Activated naive CD4-positive, alpha-beta T cell treated with anti-CD3 and anti-CD28 coated beads, Interleukin-2, amount 50 U/mL, for 72 hours (primary cell): ENCODE measurements at places on chromosomes 4 and X.

DNA sequence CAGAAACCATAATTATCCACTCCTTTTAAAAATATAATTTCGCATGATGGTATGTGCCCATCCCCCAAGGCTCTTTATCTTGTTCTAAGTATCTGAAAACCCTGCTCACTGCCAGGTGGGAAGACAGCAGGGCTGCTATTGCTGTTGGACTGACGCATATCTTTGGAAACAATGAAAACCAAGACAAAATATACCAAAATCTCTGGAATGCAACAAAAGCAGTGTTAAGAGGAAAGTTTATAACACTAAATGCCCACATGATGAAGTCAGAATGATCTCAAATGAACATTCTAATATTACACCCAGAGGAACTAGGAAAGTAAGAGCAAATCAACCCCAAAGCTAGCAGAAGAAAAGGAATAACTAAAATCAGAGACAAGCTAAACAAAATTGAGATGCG is 162.0 kb downstream of the FAM47B start:
- no peak for DNase-seq

DNA sequence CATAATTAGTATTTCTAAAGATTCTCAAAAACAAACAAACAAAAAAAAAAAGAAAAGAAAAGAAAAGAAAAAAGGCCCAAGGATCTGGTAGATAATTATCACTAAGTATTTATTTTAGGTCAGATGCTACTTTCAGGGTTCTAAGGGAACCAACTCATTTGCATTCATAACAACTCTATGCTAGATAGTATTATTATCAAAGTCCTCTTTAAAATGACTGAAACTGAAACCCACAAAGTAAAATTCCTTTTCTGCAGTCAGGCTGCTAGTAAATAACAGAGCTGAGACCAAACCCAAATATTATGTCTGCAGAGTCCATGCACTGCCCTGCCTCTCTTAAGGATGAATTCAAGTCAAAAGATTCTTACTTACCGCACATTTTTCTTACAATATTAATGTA is 38.3 kb upstream of the MAPK10 start:
- no peak for DNase-seq

DNA sequence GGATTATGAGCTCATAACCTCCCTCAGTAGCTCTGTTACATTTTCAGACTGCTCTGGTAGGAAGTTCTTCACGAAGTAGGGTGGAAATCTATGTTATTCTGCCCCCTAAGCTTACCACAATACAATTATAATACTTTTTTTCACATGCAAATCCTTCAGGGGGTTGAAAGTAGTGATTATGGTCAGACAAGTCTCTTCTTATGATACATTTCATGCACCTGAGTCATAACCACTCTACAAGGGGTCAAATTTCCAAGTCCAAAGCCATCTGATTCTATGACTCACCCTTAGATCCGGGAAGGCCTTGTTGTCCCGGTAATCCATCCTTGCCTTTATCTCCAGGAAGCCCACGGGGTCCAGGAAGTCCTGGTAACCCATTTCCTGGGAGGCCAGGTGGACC is 95.2 kb downstream of the ATG4A start:
- DNase-seq, result no peak

DNA sequence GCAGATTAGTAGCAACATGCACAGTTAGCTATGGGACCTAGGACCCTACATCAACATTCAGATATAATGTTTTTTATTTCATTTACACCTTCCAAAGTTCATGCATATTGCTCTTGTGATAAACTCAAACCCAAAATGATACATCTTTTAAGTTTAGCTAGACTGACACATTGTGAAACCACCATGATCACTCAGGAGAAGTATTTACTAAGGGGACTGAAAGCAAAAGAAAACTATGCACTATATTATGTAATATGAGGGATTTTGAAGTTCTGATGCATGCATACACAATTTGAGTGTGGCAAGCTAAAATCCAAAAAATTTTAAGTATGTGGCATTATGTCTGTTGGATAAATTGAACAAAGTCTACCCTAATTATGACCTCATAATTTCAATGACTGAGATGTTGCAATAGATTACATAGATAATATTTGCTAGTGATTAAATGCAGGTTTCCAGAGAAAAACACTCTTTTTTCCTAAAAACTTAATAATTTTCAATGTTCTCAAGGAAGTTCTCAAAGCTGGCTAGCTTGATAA is 914.8 kb upstream of the GRIA3 start:
- DNase-seq, result no peak

DNA sequence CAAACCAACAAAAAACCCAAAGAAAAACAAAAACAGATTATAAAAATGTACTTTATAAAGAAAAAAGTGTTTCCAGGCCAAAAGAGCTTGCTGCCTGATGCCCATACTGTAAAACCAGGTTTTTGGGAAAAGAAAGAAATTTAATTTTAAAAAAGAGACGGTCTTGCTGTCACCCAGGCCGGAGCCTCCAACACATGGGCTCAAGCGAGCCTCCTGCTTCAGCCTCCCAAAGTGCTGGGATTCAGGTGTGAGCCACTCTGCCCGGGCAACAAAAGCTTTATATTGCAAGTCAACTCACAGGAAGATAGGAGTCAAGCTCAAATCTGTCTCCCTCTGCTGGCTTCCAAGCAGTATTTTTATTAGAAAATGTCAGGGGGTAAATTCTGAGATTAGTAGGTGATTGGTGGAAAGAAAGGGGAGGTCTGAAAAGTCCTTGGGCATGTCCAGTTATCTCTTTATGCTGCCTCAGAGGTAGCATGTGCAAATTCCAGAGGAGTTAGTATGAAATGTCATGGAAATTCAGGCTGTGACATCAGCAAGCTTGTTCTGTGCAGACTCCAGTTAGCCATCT is 39.4 kb downstream of the MGST2 start:
- DNase-seq, result no peak

- DNase-seq, result no peak
Observed at GRCh38 chr4:182141061-182141460, 102.1 kb upstream of the TENM3 start.

DNA sequence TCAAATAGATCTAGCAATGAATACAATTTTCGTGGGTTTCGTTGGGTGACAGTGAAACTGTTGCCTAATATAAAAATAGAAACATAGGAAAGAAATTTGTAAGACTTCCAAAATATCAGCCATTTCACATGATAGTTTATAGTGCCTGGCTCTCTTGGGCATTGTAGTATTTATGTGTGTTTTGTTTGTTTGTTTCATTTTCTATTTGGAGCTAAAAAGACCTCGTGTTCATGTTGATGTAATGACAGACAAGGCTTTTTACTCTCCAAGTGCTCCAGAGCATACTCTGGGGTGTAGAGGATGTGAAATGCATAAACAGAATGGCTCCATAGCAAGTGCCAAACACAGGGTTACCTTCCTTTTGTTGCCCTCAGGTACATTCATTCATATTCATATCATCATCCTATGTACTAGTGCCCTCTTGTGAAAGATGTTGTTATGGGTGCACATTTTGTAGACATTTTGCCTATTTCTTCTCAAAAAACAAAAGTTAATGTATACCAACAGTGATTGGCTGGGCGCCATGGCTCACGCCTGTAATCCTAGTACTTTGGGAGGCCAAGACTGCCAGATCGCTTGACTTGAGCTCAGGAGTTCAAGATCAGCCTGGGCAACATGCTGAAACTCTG is 100.7 kb upstream of the AMOT start:
- DNase-seq, result no peak
